ENCODE measurements at places on chromosomes 1 and 21.

DNA sequence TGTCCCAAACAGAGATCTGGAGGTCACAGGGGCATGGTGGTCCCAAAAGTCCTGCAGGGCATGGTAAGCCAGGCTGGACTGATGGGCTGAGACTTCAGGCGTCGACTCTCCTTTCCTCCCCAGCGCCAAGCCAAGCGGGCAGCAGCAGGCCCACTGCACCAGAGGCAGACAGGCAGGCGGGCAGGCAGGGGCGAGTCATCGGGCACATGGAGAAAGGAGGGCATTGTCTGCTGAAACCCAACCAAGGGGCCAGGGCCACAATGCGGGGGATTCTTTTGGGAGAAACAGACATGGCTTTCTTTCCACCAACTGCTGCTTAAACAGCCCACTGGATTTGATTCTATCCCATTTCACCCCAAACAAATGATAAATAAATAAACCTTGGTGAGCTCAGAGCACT, 46.2 kb downstream of the TRABD2B start:
- no peak for DNase-seq

- DNase-seq, result no peak
Observed at GRCh38 chr1:163844459-163844858, 522.7 kb downstream of the NUF2 start.

DNA sequence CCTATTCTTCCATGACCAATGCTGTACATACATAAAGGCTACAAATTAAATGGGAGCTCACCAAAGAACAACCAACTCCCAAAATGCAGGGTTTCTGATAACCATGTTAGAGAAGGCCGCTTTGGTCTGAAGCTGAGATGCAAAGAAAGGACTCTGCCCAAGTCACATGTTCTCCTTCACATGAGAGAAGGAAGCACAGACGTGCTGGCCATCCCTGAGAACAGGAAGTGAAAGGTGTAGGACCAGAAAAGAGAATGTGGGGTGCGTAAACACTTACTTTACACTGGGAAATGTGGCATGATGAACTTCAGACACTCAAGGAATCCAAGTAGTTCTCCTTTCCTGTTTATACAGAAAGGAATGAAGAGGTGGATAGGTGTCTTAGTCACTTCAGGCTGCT, 31.7 kb upstream of the TADA1 start:
- DNase-seq, result no peak

- DNase-seq, result no peak
Observed at GRCh38 chr21:45502600-45502999, 39.6 kb downstream of the SLC19A1 start.

DNA sequence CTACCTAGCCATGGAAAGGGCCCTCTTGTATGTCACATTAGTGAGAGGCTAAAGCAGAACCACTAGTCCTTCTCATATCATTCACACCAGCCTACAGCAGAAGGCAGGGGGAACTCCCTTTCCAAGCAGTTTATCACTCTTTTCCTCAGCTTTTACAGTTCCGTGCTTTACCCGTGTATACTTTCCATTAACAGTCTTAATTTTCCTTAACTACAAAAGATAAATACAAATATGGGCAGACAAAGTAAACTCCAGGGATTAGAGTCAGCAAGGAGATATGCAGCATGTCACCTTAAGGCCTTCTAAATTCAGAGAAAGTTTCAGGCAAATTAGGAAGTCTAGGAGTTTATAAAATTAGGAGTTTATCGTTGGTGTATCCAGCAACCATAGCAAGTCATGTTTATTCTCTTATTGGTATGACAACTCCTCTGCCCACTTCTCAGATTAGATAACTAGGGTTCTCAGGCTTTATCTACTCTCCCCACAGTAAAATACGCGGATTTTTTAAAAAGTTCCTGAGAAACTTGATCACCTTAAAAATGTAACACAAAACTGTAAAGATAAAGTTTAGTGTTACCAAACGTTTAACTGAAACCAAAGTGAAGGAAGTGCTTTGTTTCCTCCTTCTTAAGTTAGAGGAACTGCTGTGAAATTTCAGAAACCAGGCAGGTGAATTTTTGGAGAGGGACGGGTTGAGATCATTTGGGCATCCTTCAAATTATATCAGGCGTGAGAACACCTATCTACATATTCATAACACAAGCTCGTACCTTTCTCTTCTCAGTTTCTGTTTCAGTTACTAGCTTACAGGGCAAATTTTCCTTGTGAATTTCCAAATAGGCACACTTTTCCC, 42.7 kb upstream of the SLC19A2 start:
- DNase-seq, result no peak

GRCh38 chr1:147673406-147673805, 3.1 kb upstream of the ACP6 start:
- DNase-seq, result no peak

DNA sequence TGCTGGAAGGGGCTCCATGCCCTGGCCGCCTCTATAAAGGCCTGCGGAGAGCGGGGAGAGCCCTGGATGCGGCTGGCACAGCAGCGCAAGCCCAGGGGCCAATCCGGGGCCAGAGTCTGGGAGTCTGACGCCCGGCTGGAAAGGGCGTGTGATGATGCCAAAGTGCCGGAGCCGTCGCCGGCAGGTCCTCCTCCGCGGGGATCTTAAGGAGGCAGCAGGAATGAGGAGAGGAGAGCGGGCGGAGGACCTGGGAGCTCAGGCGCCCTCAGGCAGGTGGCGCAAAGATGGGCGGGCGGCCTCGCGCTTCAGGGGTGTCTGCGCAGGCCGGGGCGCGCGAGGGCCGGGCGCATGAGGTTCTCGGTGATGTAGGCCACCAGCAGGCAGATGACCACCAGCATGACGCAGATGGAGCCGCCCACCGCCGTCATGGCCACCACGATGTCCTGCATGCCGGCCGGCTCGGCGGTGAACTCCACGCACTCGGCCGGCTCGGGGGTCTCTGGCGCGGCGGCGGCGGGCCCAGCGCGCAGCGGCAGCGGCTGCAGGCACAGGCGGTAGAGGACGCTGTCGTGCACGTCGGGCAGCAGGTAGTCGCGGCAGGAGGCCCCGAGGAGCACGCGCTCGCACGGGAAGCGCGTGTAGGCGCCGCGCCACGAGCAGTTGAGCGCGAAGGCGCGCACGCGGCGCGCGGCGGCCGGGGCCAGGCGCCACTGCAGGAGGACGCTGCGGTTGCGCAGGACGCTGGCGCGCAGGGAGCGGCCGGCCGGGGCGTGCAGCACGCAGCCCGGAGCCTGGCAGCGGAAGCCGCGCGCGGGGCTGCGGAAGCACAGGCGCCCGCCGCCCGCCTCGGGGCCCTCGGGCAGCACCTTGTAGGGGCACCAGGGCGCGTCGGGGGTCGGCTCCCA, 653 bp downstream of the FNDC10 start:
- no peak for DNase-seq

DNA sequence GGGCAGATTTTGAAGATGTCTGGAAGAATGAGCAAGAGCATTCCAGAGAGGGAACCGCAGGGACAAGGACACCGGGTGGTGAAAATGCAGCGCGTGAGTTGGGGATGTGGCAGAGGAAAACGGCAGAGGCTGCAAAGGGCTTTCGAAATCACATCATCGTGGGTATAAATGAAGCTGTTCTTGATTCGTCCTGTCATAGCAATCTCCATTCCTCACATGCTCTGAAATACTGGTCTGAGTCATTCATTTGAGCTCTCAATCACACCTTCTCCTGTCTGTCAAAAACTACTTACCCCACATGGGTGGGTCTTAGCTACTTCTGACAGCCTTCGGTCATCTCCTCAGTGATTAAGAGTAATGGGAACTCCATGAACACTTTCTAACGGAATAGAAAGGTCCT, 81.5 kb downstream of the ERG start:
- no peak for DNase-seq

DNA sequence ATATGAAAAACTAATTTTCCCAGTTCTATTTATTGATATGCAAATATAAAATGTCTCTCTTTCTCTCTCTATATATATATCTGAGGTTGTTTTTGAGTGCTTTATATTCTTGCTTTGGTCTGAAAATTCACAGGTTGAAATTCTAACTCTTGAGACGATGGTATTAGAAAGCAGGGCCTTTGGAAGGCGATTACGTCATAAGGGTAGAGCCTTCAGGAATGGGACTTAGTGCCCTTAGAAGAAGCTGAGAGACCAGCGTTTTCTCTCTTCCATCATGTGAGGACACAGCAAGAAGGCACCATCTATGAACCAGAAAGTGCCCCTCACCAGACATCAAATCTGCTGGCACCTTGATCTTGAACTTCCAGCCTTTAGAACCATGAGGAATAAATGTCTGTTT, 57.4 kb upstream of the PAXBP1 start:
- no peak for DNase-seq

DNA sequence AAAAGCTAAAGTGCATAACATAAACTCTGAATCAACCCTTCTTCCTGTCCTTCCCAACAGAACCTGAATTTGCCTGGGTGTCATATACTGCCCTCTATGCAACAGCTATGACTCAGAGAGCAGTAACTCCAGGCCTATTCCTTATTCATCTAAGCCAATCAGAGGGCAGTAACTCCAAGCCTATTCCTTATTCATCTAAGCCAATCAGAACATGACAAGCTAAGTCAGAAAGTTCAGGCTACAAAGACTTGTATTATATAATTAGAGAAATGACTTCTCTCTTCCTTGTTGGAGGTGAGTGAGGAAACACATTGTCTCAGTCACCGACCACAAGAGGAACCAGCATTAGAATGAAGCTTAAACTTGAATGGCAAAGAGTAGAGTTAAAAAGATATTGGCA, 26.2 kb upstream of the TADA1 start:
- DNase-seq, result no peak

- no peak for DNase-seq
Observed at GRCh38 chr1:178057141-178057765, 36.7 kb upstream of the RASAL2 start.

DNA sequence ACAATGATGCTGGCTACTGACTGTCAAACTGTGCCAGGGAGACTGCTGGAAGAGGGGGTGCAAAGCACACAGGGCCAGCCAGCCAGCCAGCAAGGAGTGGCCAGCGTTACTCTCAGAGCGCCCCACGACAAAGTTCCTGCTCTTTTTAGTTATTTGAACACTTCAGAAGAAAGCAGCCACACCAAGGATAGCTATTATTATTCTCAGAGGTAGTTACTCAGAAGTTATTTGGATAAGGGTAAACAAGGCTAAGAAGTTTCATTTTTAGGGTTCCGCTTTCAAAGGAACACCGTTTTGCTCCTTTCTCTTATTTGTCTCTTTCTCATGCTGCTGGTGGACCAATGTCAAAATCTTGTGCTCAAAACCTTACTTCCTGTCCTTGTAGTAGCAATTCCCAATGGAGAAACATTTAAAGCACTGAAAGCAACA, 59.9 kb downstream of the VANGL2 start:
- DNase-seq, result no peak

DNA sequence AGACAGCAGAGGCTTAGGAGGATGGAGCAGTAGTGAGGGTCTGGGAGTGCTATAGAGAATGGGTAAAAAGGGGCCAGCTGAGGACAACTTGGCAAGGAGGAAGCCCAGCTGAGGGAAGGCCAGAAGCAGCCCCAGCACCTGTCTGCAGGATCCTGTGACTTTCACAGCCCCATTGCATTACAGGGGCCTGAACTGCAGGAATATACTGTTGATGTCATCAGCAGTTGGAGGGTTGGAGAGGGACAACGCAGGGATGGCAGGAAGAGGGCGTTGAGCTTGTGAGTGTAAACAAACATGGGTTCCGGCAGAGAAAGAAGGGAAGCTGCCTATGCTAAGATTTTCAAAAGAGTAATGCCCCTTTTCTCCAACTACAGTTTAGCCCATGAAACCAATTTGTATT, 628.5 kb downstream of the SMYD3 start:
- no peak for DNase-seq

- no peak for DNase-seq
Observed at GRCh38 chr21:46425041-46425440, 33.6 kb upstream of the DIP2A start.

- DNase-seq, result no peak
Observed at GRCh38 chr1:101298663-101299062, 61.8 kb downstream of the S1PR1 start.

DNA sequence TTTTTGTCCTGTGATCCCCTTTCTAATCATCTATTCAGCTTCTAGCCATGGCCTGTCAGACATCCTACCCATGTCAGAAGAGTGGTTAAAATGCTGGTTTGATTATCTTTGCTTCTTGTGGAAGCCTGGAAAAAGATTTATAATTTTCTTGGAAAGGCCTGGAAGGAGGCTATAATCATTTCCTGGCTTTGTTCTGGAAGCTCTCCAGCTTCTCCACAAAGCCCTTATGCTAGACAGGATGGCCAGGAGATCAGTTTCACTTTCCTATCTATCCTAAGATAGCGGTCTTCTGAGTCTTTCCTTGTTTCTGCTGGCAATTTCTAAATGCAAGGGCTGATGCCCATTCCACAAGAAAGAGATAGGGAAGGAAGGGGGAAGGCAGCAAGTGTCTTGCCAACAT, 90.9 kb upstream of the SLC44A3 start:
- no peak for DNase-seq

DNA sequence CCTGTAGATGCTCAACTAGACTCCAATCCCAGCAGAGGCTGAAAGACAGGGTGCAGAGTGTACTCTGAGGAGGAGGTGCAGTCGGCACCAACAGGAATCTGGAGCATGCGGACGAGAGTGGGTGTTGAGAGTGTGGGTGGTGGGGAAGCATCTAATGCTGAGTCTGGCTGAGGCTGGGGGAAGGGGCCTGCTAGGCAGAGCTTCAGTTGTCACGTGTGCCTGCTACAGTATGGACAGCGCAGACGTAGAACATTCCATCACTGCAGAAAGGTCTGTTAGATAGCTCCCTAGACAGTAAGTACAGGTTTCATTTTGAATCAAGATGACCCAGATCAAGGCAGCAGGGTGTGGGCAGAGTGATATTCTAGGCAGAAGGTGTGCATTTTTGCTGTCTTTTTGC, 23.1 kb downstream of the SNAP47 start:
- DNase-seq, result no peak

GRCh38 chr1:165834229-165834628, 6.8 kb downstream of the UCK2 start:
- DNase-seq, result no peak

DNA sequence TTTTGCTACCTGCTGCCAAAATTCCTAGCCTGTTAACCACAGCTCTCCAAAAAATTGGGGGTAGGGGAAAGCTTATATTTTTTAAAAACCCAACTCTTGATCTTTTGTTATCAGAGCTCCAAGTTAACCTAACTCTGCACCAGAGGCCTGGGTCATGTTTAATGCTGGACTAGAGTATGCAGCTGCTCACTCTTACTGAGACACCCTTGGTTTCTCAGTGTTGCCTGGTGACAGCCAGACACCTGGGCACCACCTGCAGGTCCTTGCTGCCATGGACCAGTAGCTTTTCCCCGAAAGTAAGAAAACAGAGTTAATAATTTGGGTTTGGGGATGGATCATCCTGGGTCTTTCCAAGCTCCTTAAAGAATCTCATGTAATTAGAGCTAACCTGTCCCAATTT, 30.1 kb downstream of the KCNJ6 start:
- no peak for DNase-seq

DNA sequence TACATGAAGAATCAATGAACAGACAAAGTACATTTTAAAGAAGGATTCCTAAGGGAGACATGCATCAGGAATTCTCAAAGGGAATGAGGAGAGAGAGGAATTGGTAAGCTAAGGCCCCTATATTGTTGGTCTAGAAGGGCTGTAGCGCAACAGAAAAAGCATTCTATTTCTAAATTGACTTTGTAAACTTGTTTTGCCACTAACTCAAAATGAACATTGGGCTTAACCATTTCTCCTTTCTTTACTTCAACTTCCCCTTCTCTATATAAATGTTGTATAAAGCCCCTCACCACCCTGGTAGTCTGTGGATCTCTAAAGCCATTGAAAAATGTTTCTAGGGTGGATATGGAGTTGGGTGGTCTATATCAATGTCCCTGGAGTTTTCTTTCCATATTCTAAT, 20.4 kb upstream of the OR6N2 start:
- no peak for DNase-seq

GRCh38 chr21:43782431-43783097, 6.5 kb upstream of the CSTB start:
- DNase-seq, result no peak

GRCh38 chr1:11789126-11790067, 16.4 kb downstream of the MTHFR start:
- no peak for DNase-seq
